ENCODE measurements at places on chromosomes 5 and 9. TPM values are rescaled to one million over a fixed set of nuclear protein-coding genes. Genes with fewer than 3 reads are reported as not detected.

EPB41L4B gene
- 0.32 TPM for total RNA-seq

CCDC127 gene
- 8.9 TPM for total RNA-seq

LCN1 gene
- not detected for total RNA-seq

PLCXD3 gene
- 0.12 TPM for total RNA-seq

CPLANE1 gene
- 29.4 TPM for total RNA-seq

LHX3 gene
- not detected for total RNA-seq

CCL21 gene
- total RNA-seq, result not detected

IFNA13 gene
- not detected for total RNA-seq

SLC6A18 gene
- not detected for total RNA-seq

FGD3 gene
- total RNA-seq, result 0.16 TPM

ARL14EPL gene
- total RNA-seq, result 0.32 TPM

CER1 gene
- total RNA-seq, result not detected

SLC45A2 gene
- total RNA-seq, result not detected

BARX1 gene
- not detected for total RNA-seq

CEP78 gene
- 11.4 TPM for total RNA-seq

PCDHB15 gene
- 0.24 TPM for total RNA-seq

ADAMTS6 gene
- total RNA-seq, result 117 TPM

UBQLN1 gene
- 161 TPM for total RNA-seq

C5 gene
- total RNA-seq, result 2.4 TPM

COL5A1 gene
- total RNA-seq, result 339 TPM

IL17B gene
- not detected for total RNA-seq

RNF208 gene
- 0.85 TPM for total RNA-seq

SHISAL2B gene
- not detected for total RNA-seq

VCAN gene
- total RNA-seq, result 685 TPM

SLC6A19 gene
- total RNA-seq, result not detected

FBLL1 gene
- total RNA-seq, result 0.65 TPM
